Neural crest cell (in vitro differentiated cells): ENCODE measurements at places on chromosomes 7 and 10. TPM values are rescaled to one million over a fixed set of nuclear protein-coding genes. Genes with fewer than 3 reads are reported as not detected.

CFAP46 gene
- total RNA-seq = 3.7 and 4.4 TPM in 2 replicates

DNA sequence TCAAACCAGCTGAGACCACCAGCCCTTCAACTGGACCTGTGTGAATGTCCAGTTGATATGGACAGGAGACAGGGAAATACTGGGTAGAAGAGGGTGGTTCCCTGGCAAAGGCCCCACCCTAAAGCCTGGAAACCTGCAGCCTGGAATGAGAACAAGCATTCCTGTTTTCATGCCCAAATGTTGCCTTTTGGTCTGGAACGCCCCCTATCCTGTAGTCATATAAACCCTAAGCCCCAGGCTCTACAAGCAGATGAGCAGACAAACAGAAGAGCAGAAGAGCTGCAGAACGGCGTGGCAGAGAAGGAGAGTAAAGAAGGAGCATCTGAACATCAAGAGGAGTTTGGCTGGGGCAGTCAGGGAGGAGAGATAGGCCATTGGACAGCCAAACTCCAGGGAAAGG lies 38.4 kb downstream of the SYPL1 start:
- no peak for DNase-seq

GRCh38 chr7:75049817-75050216 lies 23.8 kb downstream of the RCC1L start:
- DNase-seq = no peak

TRIL gene
- total RNA-seq = 60.7 and 61.5 TPM in 2 replicates

DNA sequence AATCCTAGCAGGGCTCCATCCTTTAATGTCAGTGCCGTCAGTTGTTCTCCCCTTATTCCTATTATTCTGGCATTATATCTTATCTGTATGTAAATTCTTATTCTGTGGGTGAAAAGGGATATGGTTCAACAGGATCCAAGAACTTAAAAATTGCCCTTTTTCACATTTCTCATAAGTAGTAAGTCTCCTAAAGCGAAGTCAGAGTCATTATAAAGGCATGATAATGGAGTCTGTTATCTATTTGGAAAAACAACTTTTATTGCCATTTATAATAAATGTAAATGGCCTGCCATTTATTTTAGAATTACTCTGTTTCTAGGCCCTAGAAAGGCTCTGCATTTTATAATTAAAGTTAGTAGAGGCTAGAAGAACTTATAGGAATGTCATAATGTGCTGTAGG lies 31.3 kb downstream of the SDK1 start:
- DNase-seq = no peak
